M059J (cell line): ENCODE measurements at places on chromosomes 3 and 15.

DNA sequence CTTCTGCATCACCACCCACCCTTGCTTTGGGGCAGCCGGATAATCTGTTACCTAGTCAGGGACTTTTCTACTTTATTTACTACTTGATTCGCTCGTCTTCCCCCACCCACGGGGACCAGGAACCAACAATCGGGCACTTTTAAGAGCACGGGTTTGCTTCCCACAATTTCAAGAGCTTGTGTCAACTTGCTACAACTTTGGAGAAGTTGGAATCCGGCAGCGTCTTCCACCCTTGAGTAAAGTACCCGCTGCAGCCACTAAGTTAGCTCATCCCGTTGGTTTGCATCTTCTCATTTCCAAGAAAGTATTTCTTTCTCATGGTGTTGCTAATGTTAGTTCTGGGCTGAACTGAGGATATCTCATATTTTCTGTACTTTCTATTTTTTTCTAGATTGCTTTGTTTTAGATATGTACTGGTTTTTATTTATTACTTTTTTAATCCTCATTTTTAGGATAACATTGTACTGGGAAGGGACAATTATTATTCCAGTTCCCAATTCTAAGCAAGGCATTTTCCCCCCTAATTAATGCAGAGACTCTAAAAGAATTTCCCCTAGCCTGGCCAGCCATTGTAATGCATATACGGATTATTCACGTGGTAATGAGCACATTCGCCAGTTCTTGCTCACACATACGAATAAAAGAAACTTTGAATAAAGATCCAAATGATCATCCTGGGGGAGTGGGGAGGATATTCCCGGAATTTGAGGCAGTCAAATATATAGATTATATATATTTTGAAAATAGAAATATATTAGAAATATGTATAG is 4.0 kb downstream of the SOX2 start:
- DNase-seq, result no peak

DNA sequence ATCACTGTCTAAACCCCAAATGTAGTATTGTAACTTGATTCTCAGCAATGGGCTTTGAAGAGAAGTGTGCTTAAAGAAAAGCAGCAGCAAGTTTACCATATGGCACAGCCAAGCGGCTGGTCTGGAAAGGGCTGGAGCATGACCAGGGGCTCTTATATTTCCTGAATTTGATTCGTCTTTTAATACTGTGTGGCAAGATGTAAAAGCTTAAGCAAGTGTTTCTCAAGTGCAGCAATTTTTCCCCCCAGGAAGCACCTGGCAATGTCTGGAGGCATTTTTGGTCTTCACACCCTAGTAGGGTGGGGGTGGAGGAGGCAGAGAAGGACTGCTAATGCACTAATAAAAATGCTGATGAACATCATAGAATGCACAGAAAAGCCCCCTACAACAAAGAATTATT is 397.9 kb downstream of the NTRK3 start:
- DNase-seq, result no peak

GRCh38 chr15:76866716-76867321 is 38.3 kb downstream of the SCAPER start:
- DNase-seq, result peak; percentile 27

GRCh38 chr3:73558727-73559075 is 66.0 kb downstream of the PDZRN3 start:
- DNase-seq, result no peak

DNA sequence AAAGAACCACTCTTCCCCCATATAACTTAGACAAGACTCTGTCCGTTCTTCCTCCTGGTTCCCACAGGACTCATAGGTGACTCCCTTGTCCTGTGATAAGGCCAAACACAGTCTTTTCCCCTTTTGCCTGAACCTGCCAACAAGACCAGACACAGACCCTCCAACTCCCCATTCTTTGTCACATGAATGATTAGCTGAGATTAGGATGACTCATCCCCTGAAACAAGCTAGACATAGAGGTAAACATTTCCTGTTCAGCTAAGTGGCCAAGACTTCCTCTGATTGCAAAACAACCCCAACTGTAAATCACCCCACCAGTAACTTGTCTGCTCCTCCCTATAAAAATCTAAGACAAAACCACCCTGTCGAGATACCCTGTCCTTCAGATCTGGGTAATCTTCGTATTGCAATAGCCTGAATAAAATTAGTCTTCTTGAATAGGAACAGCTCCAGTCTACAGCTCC is 11.4 kb upstream of the HTR3E start:
- DNase-seq, result peak; percentile 85

DNA sequence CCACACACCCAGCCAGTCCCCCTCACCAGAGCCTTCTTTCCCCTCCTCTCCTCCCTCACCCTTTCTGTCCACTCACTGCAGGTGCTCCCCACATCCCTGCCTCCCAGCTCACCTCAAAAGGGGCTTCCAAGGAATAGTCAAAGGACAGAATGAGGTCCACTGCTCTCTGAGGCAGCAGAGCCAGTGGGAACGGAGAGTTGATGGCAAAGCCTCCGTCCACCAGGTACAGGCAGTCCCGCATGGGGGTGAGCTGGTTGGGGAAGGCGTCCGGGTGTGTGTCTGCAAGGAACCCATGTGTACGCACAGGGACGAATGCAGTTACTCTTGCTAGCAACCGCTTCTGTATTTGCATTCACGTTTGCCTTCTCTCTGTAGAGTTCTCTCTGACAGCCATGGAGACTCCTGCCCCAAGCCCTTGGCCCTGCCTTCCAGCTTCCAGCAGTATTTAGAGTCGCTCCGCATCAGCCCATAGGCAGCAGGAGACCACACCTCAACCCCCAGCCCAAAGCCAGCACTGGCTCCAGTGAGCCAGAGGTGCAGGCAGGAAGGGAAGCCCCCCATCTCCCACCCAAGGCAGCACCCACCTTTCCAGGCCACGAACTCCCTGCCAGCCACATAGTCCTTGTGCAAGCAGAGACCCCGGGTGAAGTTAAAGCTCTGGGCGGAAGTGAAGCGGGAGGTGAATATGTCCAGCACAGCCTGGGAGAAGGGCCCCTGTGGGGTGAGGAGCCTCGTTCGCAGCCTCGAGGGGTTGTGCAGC is 12.4 kb downstream of the PLA2G4F start:
- no peak for DNase-seq

GRCh38 chr15:73787621-73788020 is 34.5 kb upstream of the INSYN1 start:
- DNase-seq, result no peak

GRCh38 chr15:95287720-95288103 is 1042.8 kb upstream of the NR2F2 start:
- no peak for DNase-seq

- DNase-seq, result peak; percentile 49
Measured at GRCh38 chr3:139780593-139780992, 102.8 kb upstream of the NMNAT3 start.

DNA sequence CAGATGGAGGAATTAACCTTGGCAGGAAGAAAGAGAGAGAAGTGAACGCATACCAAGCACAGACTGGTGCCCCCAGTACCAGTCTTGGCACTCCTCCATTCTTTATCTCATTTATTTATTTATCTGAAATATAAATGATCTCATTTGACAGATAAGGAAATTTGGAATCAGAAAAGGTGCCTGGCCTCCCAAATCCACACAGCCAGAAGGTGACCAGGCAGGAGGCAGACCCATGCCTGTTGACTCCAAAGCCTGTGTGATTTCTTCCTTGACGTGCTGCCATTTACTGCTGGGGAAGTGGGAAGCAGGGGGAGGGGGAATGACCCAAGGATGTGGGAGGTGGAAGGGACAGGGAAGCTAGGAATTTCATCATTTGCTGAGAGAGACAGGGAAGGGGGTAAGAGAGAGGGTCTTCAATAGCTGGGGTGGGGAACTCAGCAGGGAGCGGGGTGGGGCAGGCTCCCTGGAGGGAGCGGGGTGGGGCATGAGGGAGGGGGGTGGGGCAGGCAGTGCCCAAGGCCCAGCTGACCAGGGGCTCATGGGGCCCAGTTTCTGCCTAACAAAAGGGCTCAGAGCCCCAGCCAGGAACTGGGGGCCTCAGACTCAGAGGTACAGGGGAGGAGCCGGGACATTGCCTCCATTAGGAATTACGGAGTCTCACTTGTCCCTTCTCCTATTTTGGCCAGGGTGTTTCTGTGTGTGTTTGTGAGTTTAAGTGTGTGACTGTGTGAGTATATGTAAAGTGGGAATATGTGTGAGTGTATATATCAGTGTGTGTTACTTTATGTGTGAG is 63.0 kb downstream of the MINAR1 start:
- no peak for DNase-seq

DNA sequence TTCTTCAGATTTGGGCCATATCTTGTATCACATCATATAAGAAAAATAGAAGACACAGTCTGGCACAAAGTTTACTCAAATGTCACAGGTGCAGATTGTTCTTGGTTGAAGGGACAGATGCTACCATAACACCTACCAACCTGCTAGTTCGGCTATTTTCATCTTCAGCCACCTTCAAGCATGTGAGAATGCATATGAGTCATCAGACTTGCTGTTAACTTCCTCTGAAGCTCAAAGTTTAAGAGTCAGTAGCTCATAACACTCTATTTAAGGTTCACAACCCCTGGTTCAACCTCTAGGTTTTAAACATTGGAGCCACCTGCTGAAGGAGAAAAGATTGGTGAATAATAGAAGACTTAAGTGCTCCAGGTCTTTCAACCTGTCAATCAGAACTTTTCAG is 522.8 kb downstream of the NLGN1 start:
- DNase-seq, result peak; percentile 62

GRCh38 chr15:95887666-95888390 is 442.7 kb upstream of the NR2F2 start:
- DNase-seq, result no peak

DNA sequence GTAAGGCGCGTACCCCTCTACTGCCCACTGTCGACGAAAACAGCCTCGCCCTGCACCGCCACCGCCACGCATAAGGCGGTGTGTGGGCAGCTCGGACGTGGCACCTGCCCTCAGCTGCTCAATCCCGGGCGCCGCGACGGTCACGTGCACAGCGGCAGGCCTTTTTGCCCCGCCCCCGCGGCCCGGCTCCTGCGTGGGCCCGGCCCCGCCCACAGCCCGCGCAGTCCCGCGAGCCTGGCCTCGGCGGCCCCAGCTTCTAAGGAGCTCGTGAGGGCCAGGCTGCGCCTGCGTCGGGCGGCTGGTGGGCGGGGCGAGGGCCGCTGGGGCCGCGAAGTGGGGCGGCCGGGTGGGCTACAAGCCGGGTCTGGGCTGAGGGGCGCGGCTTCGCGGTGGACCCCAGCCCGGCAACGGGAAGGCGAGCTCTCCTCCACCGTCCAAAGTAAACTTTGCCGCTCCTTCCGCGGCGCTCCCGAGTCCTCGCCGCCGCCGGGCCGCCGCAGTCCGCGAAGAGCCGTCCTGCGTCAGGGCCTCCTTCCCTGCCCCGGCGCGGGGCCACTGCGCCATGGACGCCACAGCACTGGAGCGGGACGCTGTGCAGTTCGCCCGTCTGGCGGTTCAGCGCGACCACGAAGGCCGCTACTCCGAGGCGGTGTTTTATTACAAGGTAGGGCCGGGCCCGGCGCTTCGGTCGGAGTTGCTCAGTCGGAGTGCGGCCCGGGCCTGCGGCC is at the start of gene CAPN7:
TSS of gene CAPN7 (plus strand) at position 313 of the 728 bp plus-strand sequence. CDS start at position 563, 250 bp downstream.
- peak; percentile 90 for DNase-seq

- DNase-seq, result no peak
Measured at GRCh38 chr3:35492841-35493240, 146.5 kb upstream of the ARPP21 start.

DNA sequence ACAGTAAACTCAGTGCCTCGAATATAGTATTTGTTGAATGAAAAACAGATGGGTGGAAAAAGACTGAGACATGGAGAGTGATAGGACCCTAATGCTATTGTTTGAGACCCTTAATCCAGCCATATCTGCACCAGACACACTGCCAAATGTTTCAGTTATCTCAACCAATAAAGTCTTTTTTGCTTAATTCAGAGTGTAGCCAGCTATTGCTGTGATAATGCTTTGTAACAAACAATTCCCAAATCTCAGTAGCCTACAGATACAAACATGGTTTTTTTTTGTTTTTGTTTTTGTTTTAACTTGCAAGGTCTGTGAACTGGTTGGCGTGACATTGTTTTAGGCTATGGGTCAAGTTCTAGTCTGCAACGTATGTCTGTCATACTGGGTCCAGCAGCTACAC is 17.0 kb upstream of the BCL2A1 start:
- no peak for DNase-seq

DNA sequence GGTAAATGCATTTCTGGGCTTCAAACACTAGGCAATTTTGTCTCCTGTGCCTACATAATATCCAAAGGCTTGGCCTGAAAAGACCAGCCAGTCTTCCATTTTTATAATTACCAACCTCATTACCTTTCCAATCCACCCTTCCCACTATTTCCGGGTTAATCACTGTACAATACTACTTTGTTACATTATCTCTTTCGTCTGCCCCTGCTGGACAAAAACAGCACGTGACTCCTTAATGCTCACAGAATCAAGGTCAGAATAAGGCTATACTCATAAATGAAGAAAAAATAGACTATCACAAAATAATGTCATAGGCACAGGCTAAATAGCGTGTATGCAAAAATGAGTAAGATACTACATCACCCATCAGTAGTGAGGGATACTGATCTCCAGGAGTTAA is 40.1 kb downstream of the ABI3BP start:
- no peak for DNase-seq

DNA sequence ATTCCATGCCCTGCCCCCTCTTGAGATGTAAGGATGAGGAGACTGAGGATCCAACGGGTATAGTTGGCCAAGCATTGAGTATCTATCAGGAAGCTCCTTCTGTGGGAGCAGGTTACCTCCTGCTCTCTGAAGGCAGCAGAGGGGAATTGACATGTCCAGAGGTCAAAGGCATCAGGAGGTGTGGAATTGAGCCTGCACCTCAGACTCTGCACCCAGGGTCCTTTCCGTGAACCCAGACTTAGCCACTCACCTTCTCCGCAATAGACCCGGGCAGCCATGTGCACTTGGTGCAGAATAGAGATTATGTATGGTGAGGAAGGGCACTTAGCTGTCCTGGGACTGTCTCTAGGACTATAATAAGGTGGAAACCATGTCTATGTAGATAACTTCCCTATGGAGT is 399.0 kb upstream of the TPM1 start:
- no peak for DNase-seq

- peak; percentile 63 for DNase-seq
Measured at GRCh38 chr3:24367664-24368264, 126.9 kb downstream of the THRB start.

DNA sequence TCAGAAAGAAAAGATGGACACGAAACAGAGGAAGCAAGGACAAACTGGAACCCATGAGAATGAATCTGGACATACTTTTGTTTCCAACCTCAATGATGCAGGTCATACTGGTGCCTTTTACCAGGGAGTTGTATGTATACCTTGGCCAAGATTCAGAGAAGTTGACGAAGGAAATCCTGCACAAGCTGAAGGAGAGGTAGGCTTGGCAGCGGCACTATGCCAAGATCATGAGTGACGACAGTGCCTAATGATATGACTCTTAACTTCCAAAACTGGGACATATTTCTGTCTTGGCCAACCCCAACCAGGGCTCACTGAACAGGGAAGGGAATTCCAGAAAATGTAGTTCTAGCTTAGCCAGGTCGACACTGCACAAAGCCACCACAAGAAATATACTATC is 149.2 kb upstream of the SLCO3A1 start:
- no peak for DNase-seq

GRCh38 chr15:90645873-90646575 is 71.1 kb upstream of the BLM start:
- DNase-seq, result no peak

GRCh38 chr15:91696981-91697380 is 156.5 kb upstream of the SLCO3A1 start:
- DNase-seq, result no peak

- DNase-seq, result no peak
Measured at GRCh38 chr3:21778715-21779114, 27.7 kb upstream of the ZNF385D start.
